ENCODE measurements at places on chromosomes 5 and 9. TPM values are rescaled to one million over a fixed set of nuclear protein-coding genes. Genes with fewer than 3 reads are reported as not detected.

GRCh38 chr9:14433351-14434157 lies 119.6 kb upstream of the NFIB start:
- DNase-seq: no peak

LCN10 gene
- polyA plus RNA-seq: 4.6 TPM

- DNase-seq: no peak
Observed at GRCh38 chr9:131697908-131698617, 41.8 kb downstream of the RAPGEF1 start.

DNA sequence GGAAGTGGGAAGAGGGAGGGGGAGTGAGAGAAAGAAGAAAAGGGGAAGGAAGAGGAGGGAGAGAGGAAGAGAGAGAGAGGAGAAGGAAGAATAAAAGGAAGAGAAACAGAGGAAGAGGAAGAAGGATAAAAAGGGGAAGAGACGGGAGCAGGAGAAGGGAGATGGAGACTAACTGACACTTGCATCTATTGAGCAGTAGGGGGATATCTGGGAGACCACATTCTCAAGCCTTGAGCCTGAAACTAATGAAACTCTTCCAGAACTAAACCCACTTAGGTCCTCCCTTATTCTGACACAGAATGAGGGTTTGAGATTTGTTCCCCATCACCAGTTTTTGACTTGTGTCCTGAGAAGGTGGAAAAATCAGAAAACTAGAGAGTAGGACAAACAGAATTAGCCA lies 533.3 kb downstream of the CDH12 start:
- no peak for DNase-seq

- no peak for DNase-seq
Observed at GRCh38 chr9:32516241-32516640, 9.8 kb downstream of the RIGI start.

PCDHGA1 gene
- polyA plus RNA-seq: 0.56 TPM

PCDHA8 gene
- not detected for polyA plus RNA-seq

PCDHAC1 gene
- polyA plus RNA-seq: not detected

GPR107 gene
- 8.9 TPM for polyA plus RNA-seq

GRCh38 chr9:16637911-16638310 lies 232.6 kb downstream of the BNC2 start:
- no peak for DNase-seq

DNA sequence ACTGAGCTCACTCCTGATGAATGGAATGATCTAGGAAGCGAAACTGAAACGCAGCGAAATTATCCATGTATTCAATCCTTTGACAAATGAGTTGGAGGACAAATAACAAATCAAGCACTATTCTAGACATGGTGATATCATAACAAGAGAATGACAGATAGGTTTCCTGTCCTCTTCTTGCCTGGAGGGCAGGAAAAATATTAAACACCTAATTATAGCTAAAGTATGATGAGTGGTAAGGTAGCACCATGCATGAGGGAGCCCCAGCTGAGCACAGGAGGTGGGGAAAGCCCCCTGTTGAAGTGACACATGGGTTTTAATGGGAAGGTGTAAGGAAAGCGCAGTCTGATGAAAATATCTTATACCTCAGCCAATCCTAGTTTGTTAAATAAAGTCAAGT lies 225.2 kb downstream of the NPR3 start:
- DNase-seq: no peak

RNF180 gene
- 0.62 TPM for polyA plus RNA-seq

DNA sequence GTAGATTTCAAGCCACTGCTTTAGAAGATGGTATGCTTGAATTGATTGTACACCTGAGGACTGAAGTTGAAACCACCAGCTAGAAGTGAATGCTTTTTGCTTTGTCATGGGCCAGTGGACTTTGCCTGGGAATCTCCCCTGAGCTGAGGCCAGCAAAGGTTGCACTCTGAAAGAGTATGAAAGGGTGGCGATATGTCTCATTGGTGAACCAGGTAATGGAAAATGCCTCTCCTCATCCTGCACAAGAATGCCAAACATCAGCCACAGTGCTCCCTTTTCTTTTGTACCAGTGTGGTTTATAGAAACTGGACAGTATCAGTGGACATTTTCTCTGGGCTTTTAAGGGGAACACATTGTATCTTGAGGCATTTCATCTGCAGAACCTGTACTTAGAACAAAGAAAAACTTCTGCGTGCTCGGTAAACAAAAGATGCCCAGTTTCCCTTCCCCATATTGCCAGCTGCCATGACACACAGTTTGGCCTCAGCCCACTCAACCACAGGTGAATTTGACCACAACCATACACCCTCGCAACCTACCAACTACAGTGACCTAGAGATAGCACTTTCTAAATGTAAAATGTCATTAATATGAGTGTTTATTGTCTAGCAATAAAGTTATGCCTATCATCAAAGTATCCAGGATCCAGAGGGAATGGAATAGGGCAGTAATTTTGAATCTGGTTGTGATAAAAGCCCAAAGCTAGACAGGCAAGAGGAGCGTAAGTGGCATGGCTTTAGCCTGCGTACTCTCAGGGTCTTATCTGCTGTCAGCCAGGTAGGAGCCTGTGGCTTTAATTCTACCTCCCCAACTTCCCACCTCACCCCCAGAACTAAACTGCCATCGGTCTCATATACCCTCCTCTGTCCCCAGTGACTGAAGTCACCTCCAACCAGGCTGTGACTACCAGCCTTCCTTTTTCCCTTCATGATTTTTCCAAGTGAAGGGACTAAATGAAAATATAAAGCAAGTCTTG lies 79.5 kb upstream of the LHFPL2 start:
- no peak for DNase-seq

GRCh38 chr5:118461436-118461835 lies 526.9 kb downstream of the DTWD2 start:
- DNase-seq: no peak

ZFP37 gene
- polyA plus RNA-seq: 1.2 TPM

DNA sequence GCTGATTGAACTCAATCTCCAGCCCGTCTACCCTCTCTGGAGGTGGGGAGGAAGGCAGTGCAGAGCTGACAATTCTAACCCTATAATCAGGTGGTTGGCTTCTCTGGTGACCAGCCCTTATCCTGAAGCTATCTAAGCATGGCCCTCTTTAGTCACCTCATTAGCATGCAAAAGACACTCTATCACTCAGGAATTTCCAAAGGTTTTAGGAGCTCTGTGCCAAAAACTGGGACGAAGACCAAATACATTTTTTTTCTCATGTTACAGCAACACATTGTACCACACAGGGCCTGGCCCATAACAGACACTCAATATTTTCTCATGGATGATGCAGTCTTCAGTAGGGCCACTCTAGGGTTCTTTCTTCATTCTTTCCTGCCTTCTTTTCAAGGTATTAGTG lies 118.8 kb upstream of the VLDLR start:
- DNase-seq: no peak

DNA sequence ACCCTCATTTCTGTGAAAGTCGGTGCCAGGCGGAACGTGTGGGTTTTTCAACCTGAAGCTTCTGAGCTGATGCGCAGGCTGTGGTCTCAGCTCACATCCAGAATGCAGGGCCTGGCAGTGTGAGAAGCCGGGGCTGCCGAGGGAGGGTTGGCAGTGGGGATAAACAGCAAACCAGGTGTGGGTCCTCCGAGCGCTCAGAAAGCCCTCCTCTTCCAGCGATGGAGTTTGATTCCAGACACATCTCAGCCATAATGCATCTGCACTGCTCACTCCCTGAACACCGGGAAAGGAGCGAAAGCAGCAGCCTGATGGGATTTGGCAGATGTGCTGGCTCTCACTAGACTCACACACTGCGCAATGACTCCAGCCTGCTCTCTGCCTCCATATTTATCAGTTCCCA lies 280.1 kb downstream of the HSPA4 start:
- DNase-seq: no peak

DNA sequence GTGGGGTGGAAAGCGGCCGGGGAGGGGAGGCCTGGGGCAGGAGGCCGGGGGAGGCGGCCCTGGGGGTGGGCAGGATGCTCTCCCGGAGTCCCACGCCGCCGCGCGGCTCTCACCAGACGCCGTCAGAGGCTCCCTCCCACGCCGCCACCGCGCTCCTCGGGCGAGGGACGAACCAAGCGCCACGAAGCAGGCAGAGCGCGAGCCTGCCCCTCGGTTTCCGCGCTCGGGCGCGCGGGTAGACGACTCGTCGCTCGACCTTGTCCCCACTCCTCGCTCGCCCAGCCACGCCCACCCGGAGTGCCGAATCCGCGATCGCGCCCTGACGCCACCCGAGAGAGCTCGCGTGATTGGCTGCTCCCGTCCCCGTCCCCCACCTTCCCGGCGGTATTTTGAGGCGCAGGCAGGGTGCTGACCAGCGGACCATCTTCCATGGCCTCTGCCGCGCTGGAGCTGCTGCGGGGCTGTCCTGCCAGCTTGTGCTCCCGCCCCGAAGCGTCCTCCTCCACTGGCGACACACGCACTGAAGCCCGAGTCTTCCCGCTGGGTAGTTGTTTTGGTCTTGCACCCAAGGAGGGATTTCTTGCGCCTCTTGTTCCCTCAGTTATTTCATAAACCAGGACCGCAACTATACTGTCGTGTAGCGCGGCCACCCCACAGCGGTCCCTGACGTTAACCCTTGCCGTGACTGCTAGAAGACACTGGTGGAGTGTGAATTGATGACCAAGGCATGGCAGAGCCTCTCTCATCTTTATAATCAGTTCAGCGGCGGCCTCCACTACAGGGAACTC lies at the start of gene GNE:
Gene GNE, minus strand, starts transcription at position 241 of the 788 bp plus-strand sequence. CDS start 9,093 bp downstream, outside the sequence.
- peak; percentile 99 for DNase-seq

GRCh38 chr9:70028287-70028686 lies 15.4 kb upstream of the MAMDC2 start:
- no peak for DNase-seq

DNA sequence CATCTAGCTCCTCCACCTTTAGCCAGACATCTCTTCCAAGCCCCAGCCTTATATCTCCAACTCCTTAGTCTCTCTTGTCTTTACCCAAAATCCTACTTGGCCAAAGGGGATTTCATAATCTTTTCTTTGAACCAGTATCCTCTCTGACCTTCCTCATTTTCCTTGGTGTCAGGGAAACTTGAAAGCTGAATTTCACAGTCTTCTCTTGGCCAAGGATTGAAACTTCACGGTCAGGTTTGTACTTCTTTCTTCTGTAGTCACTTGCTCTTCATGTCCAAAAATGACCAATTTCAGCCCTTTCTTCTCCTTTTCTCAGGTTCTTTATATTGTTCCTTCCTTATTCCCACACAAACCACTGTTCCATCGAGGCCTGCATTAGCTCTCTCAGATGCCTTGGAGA lies 473.7 kb upstream of the KLF4 start:
- DNase-seq: no peak

- DNase-seq: no peak
Observed at GRCh38 chr9:136239135-136239982, 6.3 kb downstream of the QSOX2 start.

GRCh38 chr5:139468421-139468931 lies 2.3 kb upstream of the SMIM33 start:
- no peak for DNase-seq

IFNA4 gene
- polyA plus RNA-seq: not detected

GRCh38 chr9:133994353-133995011 lies 2.4 kb upstream of the VAV2 start:
- peak; percentile 84 for DNase-seq

- no peak for DNase-seq
Observed at GRCh38 chr9:121987314-121987713, 105.8 kb downstream of the TTLL11 start.

- no peak for DNase-seq
Observed at GRCh38 chr5:95845391-95845790, 22.9 kb upstream of the GLRX start.

ADAMTS13 gene
- 2.6 TPM for polyA plus RNA-seq

DNA sequence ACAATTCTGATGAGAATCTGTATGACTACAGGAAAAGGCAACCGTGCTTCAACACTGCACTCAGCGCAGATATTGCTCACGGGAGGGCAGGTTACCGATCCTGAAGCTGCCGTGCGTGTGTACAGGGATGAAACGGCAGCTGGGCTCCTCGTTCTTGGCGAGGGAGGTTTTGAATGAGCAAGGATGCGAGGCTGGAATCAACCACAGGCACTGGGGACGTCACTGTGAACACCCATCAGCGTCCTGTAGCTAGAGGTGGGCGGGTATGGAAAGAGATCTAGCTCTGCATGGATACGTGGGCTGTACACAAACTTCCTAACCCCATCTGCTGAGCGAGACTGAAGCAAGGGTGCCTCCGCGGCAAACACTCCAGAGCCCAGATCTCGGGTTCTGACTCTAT lies 84.3 kb upstream of the COL5A1 start:
- DNase-seq: no peak

BNC2 gene
- 1.3 TPM for polyA plus RNA-seq

PAIP1 gene
- 202 TPM for polyA plus RNA-seq

LPCAT1 gene
- polyA plus RNA-seq: 4.2 TPM

MYOZ3 gene
- 3.0 TPM for polyA plus RNA-seq

GRCh38 chr9:95171596-95171995 lies 145.9 kb downstream of the FANCC start:
- DNase-seq: no peak

- DNase-seq: no peak
Observed at GRCh38 chr5:55540525-55540924, 5.8 kb upstream of the PLPP1 start.

GRCh38 chr5:128097781-128098180 lies 14.2 kb downstream of the SLC12A2 start:
- no peak for DNase-seq

DNA sequence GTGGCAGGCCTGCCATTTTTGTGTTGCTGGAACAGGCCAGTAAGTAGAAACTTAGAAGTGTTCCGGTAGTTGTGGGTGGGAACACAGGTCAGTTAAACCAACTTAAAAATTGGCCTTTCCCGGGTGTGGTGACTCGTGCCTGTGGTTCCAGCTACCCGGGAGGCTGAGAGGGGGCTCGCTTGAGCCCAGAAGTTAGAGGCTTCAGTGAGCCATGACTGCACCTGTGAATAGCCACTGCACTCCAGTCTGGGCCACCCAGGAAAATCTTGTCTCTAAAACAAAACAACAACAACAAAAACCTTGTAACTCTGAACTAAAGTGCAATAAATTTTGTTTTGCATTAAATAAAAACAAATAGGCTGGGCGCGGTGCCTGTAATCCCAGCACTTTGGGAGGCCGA lies 1.4 kb upstream of the NHP2 start:
- DNase-seq: no peak

DNA sequence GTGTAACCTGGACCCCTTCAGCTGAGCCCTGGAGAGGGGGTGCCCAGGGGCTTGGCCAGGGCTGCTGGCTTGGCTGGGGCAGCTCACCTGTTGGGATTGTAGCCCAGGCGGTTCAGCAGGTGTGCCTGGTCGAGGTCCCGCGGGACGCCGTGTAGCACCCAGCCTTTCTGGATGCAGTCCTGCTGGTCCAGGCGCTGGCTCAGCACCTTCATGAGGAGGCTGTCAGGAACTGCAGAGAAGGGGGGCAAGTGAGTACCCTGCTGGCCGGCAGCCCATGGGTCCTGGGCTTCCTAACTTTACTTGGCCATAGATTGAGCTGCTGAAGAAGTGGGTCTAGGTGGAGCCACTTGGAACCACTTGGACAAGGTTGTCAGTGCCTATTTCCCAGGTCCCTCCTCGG lies 85.5 kb downstream of the AK8 start:
- DNase-seq: no peak

- no peak for DNase-seq
Observed at GRCh38 chr9:112556497-112557442, 70.1 kb downstream of the KIAA1958 start.

GRCh38 chr9:27586304-27586703 lies 13.0 kb upstream of the C9orf72 start:
- no peak for DNase-seq
